ENCODE measurements at places on chromosomes 2 and 18.

- no peak overlapping the region for H3K4me3 ChIP-seq
- H3K36me3 ChIP-seq = no peaks in the 10 kb centered on the region
- no peaks in the 10 kb centered on the region for H3K27me3 ChIP-seq
- H3K27ac ChIP-seq = no peak overlapping the region
Measured at GRCh38 chr18:79377187-79377891, 18.4 kb upstream of the NFATC1 start.

DNA sequence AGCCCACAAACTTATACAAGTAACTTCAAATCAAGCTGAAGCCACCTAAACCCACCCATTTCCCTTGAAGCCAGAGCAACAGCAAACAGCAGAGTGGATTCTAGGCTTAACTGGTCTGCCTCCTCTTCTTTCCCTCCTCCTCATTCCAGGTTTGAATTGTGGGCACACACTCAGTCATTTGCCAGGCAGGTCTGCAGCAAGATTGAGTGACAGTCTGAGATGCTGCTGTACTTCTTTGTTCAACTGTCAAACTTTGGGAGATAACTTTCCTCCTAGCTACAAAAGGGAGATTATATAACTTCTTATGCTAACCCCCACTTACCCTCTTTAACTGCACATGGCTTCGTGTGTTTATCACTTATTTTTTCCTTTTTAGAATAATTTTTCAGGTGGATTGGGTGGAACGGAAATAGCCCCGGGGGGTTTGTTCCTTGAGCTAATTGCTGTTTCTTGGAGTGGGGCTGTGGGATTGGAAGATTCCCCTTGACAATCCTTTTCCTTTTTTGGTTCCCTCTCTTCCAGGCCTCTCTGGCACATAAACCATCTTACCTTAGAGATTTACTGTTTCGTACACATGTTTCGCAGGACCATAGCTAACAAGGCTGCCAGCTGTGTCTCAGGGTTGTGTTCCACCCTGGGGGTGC, 55.0 kb downstream of the RNF144A start:
- H3K27me3 ChIP-seq = no peaks in the 10 kb centered on the region
- no peak for DNase-seq
- H3K4me1 ChIP-seq = peaks cover 3% of the 10 kb centered on the region
- H3K36me3 ChIP-seq = no peaks in the 10 kb centered on the region
- no peak overlapping the region for H3K27ac ChIP-seq

DNA sequence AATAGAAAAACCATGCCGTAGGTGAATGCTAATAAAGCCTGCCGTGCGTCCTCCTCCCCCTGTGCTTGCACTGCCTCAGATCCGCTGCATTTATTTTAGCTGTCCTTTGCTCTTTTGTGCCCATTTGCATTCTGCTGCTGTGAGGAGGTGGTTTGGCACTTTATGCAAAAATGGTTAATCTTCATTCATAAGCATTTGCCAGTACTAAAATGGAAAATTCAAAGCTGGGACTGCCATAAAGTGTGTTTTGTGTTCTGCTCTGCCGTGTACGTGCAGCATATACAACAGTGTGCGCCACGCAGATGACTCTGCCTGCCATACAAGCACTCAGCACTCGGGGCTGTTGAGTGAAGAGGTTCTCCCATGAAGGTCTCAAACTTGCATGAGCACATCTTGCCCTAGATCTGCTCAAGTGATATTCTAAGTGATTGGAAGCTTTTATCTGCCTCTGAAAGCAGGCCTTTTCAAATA, 73.6 kb downstream of the SPATS2L start:
- H3K27me3 ChIP-seq = no peaks in the 10 kb centered on the region
- peaks cover 16% of the 10 kb centered on the region for H3K4me1 ChIP-seq
- no peak overlapping the region for H3K4me3 ChIP-seq

DNA sequence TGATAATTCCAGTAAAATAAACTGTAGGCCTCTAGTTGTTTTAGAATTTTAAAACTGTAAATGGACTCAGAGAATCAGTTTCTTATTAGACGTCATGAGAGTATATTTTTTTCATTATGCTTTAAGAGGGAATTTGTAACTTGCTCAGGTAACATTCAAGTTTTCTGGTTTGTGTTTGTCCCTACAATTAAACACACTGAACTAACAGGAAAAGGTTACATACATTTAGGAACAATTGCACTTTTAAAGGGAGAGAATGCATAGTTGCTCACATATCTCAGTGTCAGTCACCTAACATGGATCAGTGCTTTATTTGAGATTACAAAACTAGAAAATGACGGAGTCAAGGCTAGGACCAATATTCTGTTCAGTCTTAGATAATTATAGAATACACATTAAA, 3.1 kb downstream of the COL3A1 start:
- DNase-seq = no peak
- no peaks in the 10 kb centered on the region for H3K36me3 ChIP-seq
- H3K4me3 ChIP-seq = peak overlapping the region; percentile 47
- peak overlapping the region; percentile 80 for H3K27ac ChIP-seq

GRCh38 chr2:18077231-18077630, 198.8 kb downstream of the KCNS3 start:
- H3K4me1 ChIP-seq = no peaks in the 10 kb centered on the region
- no peak overlapping the region for H3K27ac ChIP-seq
- DNase-seq = no peak
- H3K36me3 ChIP-seq = no peaks in the 10 kb centered on the region
- H3K27me3 ChIP-seq = no peaks in the 10 kb centered on the region
- no peak overlapping the region for H3K4me3 ChIP-seq

GRCh38 chr18:8140841-8141501, 468.3 kb upstream of the RAB12 start:
- H3K27ac ChIP-seq = peak overlapping the region; percentile 36
- H3K27me3 ChIP-seq = no peaks in the 10 kb centered on the region
- H3K36me3 ChIP-seq = no peaks in the 10 kb centered on the region
- no peak overlapping the region for H3K4me3 ChIP-seq

DNA sequence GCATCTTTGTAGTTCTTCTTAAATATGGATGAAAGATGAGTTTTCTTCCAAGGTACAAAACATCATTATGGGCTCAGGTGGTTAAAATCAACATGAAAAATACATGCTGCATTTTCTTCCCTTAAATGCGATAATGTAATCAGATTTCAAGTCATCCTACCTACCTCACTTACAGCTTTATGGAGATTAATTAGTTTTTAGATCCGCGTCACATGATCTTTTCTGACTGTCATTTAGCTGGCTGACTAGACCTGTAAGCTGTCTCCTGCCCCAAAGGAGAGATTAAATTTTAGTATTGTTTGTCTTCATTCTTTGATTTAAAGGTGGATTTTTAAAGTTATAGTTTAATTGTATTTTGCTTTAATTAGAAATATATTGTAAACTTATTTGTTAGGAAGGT, 678.0 kb upstream of the ZEB2 start:
- H3K4me1 ChIP-seq = no peaks in the 10 kb centered on the region
- H3K4me3 ChIP-seq = no peak overlapping the region
- H3K27me3 ChIP-seq = no peaks in the 10 kb centered on the region
- no peaks in the 10 kb centered on the region for H3K36me3 ChIP-seq
- H3K27ac ChIP-seq = no peak overlapping the region
- no peak for DNase-seq

GRCh38 chr2:20634507-20635112, 16.3 kb downstream of the HS1BP3 start:
- no peak overlapping the region for H3K4me3 ChIP-seq
- H3K36me3 ChIP-seq = no peaks in the 10 kb centered on the region
- DNase-seq = peak; percentile 71
- H3K27ac ChIP-seq = peak overlapping the region; percentile 88

- H3K4me3 ChIP-seq = peak overlapping the region; percentile 24
- H3K27ac ChIP-seq = no peak overlapping the region
- no peaks in the 10 kb centered on the region for H3K4me1 ChIP-seq
- H3K36me3 ChIP-seq = no peaks in the 10 kb centered on the region
Measured at GRCh38 chr18:3995476-3996102, 459.5 kb downstream of the DLGAP1 start.

GRCh38 chr18:55266981-55267380, 307.7 kb upstream of the CCDC68 start:
- DNase-seq = no peak
- no peak overlapping the region for H3K4me3 ChIP-seq
- peaks cover 5% of the 10 kb centered on the region for H3K4me1 ChIP-seq
- H3K36me3 ChIP-seq = no peaks in the 10 kb centered on the region
- no peaks in the 10 kb centered on the region for H3K27me3 ChIP-seq

GRCh38 chr2:219523031-219523671, 8.9 kb downstream of the ASIC4 start:
- peaks cover 45% of the 10 kb centered on the region for H3K27me3 ChIP-seq
- no peak overlapping the region for H3K27ac ChIP-seq
- no peaks in the 10 kb centered on the region for H3K36me3 ChIP-seq
- peaks cover 8% of the 10 kb centered on the region for H3K4me1 ChIP-seq
- DNase-seq = no peak

- no peak overlapping the region for H3K27ac ChIP-seq
- H3K4me1 ChIP-seq = no peaks in the 10 kb centered on the region
- DNase-seq = no peak
- H3K36me3 ChIP-seq = no peaks in the 10 kb centered on the region
- no peaks in the 10 kb centered on the region for H3K27me3 ChIP-seq
Measured at GRCh38 chr2:52404866-52405265, 1362.7 kb upstream of the CHAC2 start.

DNA sequence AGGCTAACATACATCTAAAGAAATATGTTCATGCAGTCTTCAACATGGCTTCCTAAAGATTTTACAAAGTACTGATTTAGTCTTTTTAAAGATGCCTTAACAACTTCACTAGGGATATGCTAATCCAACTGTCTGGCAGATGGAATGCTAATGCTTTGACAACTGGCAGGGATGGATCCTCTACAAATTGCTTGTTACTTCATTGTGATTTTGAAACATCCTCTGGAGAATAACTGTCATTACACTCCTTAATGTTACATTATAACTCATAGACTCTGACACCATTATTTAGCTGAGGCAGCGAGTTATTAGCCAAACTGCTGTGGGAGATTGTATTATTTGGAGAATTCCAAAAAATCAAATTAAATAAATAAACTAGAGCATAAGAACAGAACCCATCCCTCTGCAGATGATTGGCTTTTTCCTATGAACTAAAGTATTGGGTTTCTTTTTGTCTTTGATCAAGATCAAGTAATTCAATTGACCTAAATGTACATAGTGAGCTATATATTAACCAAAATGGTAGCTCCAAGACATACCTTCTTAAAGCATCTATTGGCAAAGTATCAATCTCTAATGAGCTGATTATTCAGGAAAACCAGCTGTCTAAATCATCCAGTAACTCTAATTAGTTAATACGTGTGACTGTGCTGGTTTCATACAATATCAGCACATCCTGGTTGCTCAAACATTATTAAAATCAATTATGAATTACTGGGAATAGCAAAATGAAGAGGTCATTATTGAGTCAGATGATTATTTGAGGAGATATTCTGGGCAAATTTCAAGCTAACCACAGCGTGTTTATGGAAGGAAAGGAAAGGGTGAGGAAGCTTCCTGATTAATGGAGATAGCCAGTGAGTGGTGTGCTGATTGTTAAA, 321.3 kb upstream of the TFPI start:
- H3K27ac ChIP-seq = no peak overlapping the region
- no peaks in the 10 kb centered on the region for H3K27me3 ChIP-seq
- no peak overlapping the region for H3K4me3 ChIP-seq
- no peaks in the 10 kb centered on the region for H3K36me3 ChIP-seq
- DNase-seq = no peak

DNA sequence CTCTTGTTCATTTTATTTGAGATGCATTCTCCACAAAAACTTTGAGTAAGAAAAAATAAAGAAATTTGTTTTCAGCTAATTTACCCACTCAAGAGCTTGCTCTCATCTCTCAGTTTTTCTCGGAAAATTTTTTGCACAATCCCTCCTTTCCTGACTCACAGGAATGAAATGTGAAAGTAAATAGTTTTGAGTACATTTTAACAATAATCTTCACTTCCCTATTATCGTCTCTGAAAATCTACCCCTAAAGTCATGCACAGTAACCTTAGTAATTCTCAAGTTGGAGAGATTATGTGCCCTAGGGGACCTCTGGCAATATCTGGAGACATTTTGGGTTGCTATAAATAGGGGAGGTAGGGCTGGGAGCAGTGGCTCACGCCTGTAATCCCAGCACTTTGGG, 2.6 kb downstream of the CYB5A start:
- no peaks in the 10 kb centered on the region for H3K36me3 ChIP-seq
- peak overlapping the region; percentile 65 for H3K27ac ChIP-seq
- H3K27me3 ChIP-seq = no peaks in the 10 kb centered on the region
- no peak for DNase-seq
- peak overlapping the region; percentile 48 for H3K4me3 ChIP-seq

- no peaks in the 10 kb centered on the region for H3K36me3 ChIP-seq
- H3K4me1 ChIP-seq = no peaks in the 10 kb centered on the region
- H3K27me3 ChIP-seq = no peaks in the 10 kb centered on the region
- DNase-seq = no peak
- H3K27ac ChIP-seq = no peak overlapping the region
Measured at GRCh38 chr2:208982831-208983230, 441.0 kb upstream of the MAP2 start.

DNA sequence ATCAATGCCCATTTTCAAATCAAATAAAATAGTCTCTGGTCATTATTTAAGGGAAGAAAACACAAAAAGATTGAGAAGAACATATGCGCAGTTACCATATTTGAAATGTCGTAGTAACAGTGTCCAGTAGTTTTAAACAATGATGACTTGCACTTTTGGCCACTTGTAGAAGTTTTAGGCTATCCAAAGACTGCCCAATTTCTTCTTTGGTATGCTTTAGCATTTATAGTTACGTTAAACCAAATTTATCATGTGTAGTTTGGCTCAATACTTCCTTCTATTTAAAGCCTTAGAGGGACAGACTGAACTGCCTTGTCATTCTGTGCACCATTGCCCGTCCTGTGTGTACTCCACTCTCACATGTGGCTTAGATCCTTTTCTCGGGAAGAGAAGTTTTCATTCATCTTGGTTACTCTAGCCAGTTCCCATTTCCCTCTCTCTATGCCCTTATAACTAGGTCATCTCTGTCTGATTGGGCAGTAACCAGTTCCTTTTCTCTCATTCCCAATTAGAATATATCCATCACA, 84.8 kb upstream of the TTN start:
- no peaks in the 10 kb centered on the region for H3K36me3 ChIP-seq
- H3K4me3 ChIP-seq = no peak overlapping the region
- DNase-seq = no peak
- no peaks in the 10 kb centered on the region for H3K4me1 ChIP-seq
- H3K27ac ChIP-seq = no peak overlapping the region

- no peak overlapping the region for H3K4me3 ChIP-seq
- H3K36me3 ChIP-seq = no peaks in the 10 kb centered on the region
- DNase-seq = no peak
- H3K27ac ChIP-seq = no peak overlapping the region
- peaks cover 8% of the 10 kb centered on the region for H3K27me3 ChIP-seq
- no peaks in the 10 kb centered on the region for H3K4me1 ChIP-seq
Measured at GRCh38 chr18:47696870-47697269, 233.6 kb downstream of the SMAD2 start.

- no peaks in the 10 kb centered on the region for H3K4me1 ChIP-seq
- no peak overlapping the region for H3K4me3 ChIP-seq
- no peaks in the 10 kb centered on the region for H3K27me3 ChIP-seq
Measured at GRCh38 chr2:140836826-140837225, 1294.0 kb downstream of the LRP1B start.

- DNase-seq = no peak
- H3K27ac ChIP-seq = peak overlapping the region; percentile 38
- no peaks in the 10 kb centered on the region for H3K36me3 ChIP-seq
- no peaks in the 10 kb centered on the region for H3K27me3 ChIP-seq
- H3K4me1 ChIP-seq = no peaks in the 10 kb centered on the region
Measured at GRCh38 chr2:71950256-71951082, 197.2 kb downstream of the CYP26B1 start.

- H3K4me1 ChIP-seq = no peaks in the 10 kb centered on the region
- H3K4me3 ChIP-seq = no peak overlapping the region
- no peak for DNase-seq
- H3K36me3 ChIP-seq = no peaks in the 10 kb centered on the region
Measured at GRCh38 chr2:11320698-11321492, 23.5 kb downstream of the ROCK2 start.

All from breast epithelium (tissue), 4 donors.